Renal cortical epithelial cell (primary cell): ENCODE measurements at places on chromosomes 6 and 20. TPM values are rescaled to one million over a fixed set of nuclear protein-coding genes. Genes with fewer than 3 reads are reported as not detected.

The DSN1 gene
- total RNA-seq, result 8.1 and 19.1 TPM in 2 replicates

DNA sequence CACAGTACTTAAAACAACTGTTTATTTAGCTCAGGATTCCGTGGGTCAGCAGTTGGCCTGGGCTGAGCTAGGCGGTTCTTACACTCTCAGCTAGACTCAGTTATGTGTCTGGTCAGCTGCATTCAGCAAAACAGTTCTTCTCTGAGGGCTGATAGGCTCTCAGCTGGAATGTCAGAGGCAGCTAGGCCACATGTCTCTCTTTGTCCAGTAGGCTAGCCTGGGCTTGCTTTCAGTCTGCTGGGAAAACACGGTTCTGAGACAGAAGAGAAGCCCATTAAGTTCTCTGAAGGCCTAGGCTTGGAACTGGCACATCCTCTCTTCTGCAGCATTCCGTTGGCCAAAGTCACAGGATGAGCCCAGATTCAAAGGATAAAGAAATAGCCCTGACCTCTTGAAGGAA, 65.6 kb downstream of the TULP4 start:
- DNase-seq, result no peak

The MAPK13 gene
- total RNA-seq, result 17.2 and 29.5 TPM in 2 replicates

The BMP6 gene
- 0.69 and 0.75 TPM in 2 replicates for total RNA-seq

DNA sequence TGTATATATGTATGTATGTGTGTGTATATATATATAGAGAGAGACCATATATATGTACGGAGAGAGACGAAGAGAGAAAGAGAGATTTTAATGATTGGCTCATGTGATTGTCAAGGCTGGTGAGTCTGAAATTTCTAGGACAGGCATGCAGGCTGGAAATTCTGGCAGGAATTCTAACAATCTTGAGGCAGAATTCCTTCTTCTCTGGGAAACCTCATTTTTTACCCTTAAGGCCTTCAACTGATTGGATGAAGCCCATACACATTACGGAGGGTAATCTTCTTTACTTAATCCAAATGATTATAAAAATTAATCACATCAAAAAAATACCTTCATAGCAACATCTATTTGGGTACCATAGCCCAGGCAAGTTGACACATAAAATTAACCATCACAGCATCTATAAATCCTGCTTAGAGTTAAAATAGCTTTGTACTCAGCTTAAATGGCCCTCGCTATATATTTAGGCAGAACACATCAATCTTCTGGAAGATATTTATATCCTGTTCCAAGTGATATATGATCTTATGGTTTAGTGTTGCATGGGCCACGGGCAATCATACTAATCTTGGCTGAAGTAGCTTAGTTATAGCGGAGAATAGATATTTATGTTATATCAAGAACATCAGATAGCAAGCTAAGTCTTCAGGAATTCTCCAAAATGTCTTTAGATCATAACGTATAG, 36.6 kb downstream of the ABRACL start:
- DNase-seq, result no peak

- no peak for DNase-seq
These were observed 495 bp upstream of the ARMC2 start for GRCh38 chr6:108847738-108848115.

The SGK2 gene
- 13.4 and 39.4 TPM in 2 replicates for total RNA-seq

GRCh38 chr6:125294925-125295324, 6.8 kb downstream of the HDDC2 start:
- DNase-seq, result no peak

GRCh38 chr6:167501831-167502385, 177.0 kb downstream of the TTLL2 start:
- peak; percentile 30 for DNase-seq

DNA sequence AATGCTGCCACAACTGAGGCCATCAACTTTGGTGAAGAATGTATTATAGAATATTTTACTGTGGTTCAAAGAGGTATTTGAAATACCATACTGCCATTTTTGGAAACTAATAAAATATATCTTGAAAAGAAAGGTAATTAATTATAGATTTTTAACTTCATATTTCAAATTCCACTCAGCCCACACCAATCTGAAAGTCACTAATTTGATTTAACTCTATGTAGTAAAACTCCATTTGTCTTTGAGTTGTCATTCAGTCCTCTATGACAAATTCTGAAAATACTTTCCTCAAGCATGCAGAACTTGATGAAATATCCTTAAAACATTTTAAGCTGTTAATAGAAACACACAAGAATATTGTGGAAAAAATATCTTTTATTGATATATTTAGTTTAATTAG, 1196.7 kb upstream of the CITED2 start:
- no peak for DNase-seq

DNA sequence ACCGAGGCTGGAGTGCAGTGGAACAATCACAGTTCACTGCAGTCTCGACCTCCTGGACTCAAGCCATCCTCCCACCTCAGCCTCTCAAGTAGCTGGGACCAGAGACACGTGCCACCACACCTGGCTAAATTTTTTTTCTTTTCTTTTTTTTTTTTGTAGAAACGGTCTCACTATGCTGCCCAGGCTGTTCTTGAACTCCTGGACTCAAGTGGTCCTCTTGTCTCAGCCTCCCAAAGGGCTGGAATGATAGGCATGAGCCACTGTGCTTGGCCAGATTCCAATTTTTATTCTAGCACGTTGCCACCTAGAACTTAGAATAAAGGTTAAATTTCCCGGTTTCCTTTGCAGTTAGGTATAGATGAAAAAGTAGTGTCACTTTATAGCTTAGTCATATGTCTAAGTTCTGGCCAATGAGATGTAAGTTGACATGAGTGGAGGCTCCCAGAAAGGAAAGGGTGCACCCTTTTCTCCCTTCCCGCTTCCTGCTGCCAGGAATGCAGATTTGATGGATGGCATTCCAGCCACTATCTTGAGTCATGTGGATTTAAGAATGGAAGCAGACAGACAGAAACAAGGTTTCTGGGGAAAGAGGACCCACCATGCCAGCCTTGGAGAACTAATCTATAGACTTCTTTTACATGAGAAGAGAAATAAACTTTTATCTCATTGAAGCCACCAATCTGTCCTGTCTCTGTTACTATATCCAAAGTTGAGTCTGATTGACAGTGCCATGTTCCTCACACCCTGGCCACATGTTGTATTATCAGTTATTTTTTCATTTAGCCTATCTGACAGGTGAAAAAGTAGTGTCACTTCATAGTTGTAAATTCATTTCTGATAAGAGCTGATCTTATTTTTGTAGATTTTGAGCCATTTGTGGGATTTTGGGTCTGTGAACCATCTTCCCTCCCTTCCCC, 60.6 kb upstream of the NCOA3 start:
- DNase-seq, result no peak

GRCh38 chr6:6701864-6702263, 113.3 kb downstream of the LY86 start:
- no peak for DNase-seq

DNA sequence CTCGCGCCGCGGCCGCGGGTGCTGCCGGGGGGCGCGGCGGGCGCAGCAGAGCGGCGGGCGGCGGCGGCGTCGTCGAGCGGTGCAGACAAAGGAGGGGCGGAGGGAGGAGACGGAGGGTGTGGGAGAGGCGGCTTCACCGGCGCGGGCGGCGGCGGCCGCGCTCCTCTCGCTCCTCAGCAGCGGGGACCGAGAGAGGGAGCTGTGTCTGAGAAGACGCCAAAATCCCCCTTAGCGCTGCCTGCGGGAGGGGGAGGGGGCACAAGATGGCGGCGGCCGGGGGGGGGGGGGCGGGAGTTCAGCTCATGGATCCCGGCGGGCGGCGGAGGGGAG, 296 bp downstream of the ADNP start:
- no peak for DNase-seq

DNA sequence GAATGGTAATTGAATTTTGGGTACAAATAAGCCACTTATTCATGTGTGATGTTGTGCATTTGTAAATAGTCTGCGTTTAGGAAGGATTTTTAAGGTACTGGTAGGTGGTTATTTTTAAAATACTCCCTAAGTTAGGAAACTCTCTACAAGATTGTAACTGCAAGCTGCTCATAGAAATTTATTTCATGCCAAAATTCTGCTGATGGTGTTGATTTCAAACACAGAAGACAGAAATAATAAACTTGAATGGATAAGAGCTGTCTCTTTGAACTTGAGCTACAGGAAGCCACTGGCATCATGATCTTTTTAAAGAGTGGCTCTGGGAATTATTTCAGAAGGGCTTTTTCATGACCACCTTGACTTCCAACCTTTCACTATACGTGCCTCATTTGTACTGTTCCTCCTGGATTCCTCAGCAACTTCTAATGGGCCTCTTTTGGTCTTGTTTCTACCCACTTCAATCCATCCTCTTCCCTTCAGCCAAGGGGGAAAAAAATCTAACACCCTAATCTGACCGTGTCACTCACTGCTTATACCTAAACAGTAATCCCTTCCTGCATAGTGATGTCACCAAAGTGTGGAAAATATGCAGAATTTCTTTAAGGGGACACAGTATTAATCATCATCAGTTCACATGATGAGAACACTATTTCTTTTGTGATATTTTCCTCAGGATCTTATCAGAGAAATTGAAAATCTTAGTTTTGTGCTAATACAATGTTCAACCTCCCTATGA, 113.6 kb downstream of the PFDN4 start:
- DNase-seq, result no peak

DNA sequence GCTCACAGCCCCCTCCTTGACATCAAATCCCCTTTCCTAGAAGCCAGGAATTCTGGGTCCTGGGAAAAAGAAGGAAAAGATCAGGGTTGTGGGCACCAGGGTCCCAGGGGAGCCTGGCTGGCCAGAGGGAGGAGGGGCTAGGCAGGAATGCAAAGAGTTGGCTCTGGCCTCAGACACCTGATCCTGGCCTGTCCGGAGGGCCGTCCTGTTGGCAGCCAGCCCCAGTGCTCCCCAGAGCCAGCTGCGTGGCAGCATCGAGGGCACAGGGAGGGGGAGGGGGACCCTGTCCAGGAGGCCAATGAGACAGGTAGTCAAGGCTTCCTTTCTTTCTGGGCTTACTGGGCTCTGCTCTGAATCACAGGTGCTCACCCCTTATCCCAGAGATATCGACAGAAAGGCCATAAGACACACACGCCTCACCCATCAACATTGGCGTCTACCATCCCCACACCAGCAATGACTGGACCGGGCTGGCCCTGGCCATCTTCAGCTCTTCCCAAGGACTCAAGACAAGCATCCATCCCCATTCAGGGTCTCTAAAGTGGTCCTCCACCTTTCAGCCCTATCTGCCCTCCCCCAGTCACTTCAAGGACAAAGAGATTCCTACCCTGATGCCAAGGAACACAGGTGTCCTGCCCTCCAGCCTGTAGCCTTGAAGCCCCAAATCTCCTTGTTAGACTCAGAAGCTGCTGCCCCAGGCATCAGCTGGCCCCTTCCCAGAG, 723 bp downstream of the COL11A2 start:
- no peak for DNase-seq

GRCh38 chr6:98678481-98678880, 155.9 kb upstream of the POU3F2 start:
- no peak for DNase-seq

DNA sequence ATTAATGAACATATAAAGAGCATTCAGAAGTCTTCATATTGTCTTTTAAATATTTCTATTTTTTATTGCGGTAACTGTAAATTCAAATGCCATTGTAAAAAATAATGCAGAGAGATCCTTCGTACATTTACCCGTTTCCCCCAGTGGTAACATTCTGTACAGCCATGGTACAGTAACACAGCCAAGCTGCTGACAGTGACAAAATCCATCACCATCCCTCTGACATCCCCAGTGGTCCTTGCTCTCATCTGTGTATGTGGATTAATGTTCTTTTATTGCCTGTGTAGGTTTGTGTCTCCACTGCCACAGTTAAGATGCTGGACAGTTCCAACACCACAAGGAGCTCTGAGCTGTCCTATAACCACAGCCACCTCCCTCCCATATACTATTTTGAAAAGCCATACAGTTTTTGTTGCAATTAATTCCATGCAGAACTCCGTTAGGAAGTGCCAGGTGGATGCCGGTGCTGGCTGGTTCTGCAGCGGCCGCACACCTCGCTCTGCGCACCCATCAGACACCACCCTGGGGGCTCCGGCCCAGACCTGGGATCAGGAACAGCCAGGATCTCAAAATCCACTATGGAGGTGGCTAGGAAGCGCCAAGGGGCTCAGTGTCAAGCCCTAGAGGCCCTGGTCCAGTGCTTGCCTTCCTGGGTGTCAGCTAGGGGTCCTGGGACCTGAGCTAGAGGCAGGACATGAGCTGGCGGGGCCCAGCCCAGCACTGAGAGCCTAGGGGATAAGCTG, 93.1 kb upstream of the PMEPA1 start:
- no peak for DNase-seq

DNA sequence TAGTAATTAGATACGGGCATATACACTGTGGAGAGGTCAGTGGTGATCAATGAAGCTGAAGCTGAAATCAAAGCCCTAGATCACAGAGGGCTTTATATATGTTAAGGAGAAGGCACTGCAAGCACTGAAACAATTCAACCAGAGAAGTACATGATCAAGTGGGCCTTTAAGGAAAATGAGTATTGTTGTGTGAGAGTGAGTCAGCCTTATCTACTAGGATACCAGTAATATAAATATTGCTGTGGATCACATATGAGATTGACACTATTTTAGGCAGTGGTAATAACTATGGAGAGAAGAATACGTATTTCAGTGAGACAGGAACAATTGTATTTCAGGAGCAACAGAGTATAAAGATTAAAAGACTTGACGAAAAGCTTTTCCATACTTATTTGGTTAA, 1172.2 kb upstream of the GJE1 start:
- peak; percentile 4 for DNase-seq

DNA sequence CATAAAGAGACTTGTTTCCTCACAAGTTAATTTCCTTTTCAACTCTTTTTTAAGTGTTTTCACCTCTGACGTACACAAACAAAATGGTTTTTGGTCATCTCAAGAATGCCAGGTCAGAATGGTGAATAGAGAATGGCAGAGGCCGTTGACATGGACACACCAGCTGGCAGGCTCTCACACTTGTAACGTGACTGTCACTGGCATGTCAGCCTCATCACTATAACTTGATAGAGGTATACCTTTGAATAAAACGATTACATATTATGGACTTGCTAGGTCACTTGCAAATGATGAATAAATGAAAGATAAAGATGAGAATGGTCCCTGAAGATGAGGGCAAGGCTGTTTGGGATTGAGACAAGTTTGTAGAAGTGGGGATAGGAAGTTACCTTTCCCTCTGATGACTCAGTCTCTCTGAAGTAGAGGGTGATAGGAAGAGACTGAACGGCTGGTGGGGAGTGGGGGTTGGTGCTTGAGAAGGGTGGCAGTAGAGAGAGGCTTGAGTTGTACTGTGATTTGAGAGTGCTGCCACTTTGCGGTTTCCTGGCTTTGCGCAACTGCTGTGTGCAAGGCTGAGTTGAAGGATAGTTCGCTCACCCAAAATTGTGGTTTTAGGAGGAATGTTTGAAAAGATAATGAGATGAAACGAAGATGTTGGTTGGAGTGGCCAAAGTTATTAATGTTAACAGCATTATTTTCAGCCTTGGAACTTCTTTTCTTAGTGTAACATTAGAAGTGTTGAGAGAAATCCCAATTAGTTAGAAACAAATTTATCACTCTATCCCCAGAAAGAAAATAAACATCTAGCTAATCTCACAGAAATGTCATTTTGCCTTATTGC, 30.3 kb downstream of the TBPL1 start:
- DNase-seq, result no peak

The SIRPB1 gene
- total RNA-seq, result 3.3 and 6.7 TPM in 2 replicates

The CGA gene
- not detected in 2 replicates for total RNA-seq
